ENCODE measurements at places on chromosomes 16 and 17.

- DNase-seq, result no peak
Observed at GRCh38 chr16:31063843-31064611, 10.0 kb downstream of the ZNF668 start.

GRCh38 chr16:1054660-1055556, 17.6 kb upstream of the SSTR5 start:
- DNase-seq, result peak; percentile 13

DNA sequence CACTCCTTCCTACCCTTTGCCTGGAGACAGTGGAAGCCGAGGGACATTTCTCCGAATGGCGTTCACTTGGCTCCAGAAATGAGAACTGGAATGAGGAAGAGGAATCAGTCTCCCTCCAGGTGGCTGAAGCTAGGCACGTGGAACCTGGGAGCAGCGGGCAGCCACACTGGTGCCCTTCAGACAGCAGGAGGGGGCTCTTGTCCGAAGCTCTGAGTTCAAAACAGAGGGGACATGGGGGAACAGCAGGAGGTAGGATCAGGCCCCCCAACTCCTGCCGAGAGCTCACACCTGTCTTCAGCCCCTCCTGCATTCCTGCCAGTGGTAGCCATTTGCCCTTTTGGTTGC, 41.5 kb downstream of the TMEM235 start:
- DNase-seq, result no peak

DNA sequence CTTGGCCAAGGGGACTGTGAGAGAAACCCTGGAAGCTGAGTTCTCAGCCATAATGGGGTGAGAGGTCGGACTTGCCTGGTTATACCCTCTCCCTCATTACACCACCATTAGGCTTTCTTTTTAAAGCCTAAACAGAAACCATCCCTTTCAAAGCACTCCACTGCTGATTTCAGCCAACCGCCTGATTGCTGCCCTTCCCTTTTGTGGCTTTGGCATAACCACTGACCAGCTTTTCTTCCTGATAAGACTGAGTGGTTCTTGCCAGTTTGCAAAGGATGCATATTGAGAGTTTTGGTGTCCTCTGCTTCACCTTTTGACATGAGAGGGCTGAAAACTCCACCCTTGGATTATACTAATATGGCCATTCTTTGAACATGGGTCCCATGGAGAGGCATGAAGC, 308.2 kb upstream of the GOT2 start:
- DNase-seq, result no peak

- no peak for DNase-seq
Observed at GRCh38 chr16:58837950-58838349, 103.8 kb upstream of the GOT2 start.

DNA sequence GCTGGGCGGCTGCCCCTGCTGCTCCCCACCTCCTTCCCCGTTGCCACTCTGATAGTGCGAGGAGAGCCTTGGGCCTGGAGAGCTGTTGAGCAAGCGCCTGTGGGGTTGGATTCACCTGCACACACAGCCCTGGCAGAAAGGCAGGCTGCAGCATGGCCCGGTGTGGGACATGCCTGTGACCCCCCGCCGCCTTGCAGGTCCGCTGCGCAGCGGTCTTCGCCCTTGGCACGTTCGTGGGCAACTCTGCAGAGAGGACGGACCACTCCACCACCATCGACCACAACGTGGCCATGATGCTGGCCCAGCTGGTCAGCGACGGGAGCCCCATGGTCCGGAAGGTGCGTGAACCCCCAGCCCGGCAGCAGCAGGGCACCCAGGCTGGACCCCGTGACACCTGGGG, 106.8 kb upstream of the CHMP6 start:
- DNase-seq, result no peak

- no peak for DNase-seq
Observed at GRCh38 chr17:31554930-31555329, 163.5 kb downstream of the RAB11FIP4 start.

- no peak for DNase-seq
Observed at GRCh38 chr16:82350560-82350959, 180.5 kb upstream of the MPHOSPH6 start.

DNA sequence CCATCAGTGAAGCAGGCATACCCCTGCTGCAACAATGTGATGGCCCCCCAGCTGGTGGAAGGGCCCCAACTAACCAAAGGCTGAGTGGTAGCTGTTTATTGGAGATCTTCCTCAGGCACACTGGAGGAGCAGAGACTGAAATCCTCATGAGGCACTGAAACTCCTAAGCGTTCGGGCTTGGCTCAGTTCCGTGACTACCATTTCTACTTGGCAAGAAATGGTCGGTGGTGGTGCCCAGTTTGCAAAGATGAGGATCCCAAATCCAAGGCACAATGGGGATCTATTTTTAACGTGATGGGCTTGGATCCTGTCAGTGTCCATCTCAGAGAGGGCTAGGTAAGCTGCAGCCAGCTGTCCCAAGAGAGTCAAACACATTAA, 82.8 kb downstream of the TNFRSF13B start:
- no peak for DNase-seq

DNA sequence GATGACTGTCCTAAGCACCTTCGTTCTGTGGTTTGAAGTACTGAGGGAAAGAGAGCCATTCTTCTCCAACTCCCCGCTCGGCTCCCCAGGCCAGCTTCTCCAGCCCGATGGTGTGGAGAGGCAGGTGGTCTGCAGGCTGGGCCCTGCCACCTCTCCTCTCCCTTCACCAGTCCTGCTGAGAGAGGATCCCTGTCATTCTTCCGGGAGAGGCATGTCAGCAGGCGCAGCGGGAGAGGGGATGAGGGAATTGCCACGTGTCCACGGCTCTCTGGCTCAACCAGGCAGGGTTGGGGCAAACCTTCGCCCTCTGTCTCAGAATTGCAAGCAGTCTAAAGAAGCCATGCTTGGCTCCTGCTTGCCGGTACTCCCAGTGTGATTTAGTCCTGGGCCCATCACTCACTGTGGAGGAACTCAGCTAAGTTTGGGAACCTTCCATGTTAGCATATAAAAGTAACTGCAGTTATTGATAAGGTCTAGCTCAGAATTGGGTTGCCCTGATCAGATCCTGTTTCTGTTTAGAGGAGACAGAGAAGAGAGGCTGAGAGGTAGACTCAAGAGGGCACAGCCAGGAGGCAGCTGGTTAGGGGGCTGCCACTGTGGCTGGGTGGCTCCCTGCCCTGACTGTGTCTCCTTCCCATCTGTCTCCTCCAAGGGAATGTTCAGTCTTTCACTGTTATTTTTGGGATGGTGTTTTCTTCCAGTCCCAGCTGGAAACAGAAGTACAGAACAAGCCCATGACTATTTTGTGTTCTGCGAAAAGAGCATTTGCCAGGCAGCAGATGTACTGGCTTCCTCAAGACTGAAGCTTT, 17.4 kb downstream of the HS3ST3B1 start:
- DNase-seq, result no peak

DNA sequence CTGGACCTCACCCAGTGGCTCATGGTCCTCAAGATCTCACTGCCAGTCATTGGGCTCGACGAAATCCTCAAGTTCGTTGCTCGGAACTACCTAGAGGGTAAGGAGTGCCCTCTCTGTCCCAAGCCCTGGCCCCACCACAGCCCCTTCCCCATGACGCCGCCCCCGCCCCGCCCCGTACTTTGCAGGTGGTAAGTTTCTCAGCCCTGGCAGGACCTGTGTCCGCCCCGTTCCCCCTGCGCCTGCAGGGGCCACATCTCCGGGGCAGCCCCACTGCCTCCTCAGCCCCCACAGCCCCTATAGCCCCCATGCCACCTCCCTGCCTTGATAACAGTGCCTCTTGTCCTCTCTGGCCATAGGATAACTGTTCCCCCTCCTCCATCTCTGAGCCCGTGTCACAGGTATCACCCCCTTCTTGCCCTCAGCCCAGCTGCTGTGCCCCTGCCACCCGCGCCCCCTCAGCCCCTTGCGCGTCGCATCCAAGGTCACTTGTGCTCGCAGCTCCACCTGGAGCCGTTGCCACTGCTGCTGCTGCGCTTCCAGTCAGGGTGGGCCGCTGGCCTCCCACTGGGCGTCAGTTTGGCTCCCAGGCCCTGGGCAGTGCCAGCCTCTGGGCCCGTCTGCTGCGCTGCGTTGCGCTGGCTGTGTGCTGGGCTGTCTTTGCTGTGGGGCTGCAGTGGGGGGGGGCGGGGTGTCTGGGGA, 21.5 kb downstream of the RABEP2 start:
- no peak for DNase-seq

- DNase-seq, result no peak
Observed at GRCh38 chr17:60164164-60164563, 14.4 kb downstream of the CA4 start.

GRCh38 chr16:85195900-85196772, 83.9 kb upstream of the CIBAR2 start:
- no peak for DNase-seq

DNA sequence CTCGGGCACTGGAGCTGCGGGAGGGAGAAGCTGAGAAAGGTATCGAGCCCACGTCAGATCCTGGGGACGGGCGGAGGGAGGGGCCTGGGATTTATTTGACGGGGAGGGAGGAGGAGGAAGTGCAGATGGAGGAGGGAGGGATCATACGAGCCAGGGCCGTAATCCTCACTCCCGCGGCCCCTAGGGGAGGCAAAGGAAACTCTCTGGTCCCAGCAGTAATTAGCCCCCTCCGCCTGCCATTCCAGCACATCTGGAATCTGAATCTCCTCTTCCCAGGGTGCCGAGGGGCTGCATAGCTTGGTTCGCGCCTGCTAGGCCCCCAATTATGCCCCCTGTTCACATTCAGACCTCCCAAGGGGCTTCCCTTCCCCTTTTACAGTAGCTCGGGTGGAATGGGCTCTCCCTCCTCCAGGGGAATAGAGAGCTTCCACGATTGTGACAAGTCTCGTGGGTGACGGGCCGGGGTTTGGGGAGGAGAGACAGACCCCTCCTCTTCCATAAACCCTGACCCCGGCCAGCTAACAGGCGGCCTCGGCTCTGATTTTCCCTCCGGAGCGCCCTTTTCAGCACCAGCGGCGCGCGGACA, at the start of gene SEZ6L2:
Gene SEZ6L2, minus strand, starts transcription at position 35 of the 586 bp plus-strand sequence. CDS start 531 bp downstream, outside the sequence.
- DNase-seq, result peak; percentile 83

GRCh38 chr16:23922406-23922805, 86.6 kb downstream of the PRKCB start:
- DNase-seq, result no peak

- no peak for DNase-seq
Observed at GRCh38 chr17:30559656-30560055, 82.4 kb downstream of the GOSR1 start.

DNA sequence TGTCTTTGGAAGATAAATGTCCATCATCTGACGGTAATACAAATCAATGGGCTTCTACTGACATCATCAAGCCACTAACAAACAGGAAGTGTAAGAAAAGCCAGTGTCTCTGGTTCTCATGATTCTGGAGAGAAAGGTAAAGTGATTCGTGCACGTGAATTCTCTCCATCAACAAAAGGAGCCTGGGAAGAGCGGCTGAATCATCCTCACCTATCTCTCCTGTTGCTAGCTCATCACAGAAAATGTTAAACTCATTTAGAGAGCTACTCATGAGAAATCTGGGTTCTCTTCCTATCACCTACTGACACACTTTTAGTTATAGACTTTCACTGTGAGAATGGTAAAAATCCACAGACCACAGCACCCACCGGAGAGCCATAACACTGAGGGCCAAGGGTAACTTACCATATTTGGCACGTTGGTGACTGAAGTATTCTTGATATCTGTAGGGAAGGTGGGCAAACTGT, 70.3 kb downstream of the CREBBP start:
- DNase-seq, result no peak

GRCh38 chr16:84501077-84501735, 3.3 kb downstream of the MEAK7 start:
- DNase-seq, result peak; percentile 56

DNA sequence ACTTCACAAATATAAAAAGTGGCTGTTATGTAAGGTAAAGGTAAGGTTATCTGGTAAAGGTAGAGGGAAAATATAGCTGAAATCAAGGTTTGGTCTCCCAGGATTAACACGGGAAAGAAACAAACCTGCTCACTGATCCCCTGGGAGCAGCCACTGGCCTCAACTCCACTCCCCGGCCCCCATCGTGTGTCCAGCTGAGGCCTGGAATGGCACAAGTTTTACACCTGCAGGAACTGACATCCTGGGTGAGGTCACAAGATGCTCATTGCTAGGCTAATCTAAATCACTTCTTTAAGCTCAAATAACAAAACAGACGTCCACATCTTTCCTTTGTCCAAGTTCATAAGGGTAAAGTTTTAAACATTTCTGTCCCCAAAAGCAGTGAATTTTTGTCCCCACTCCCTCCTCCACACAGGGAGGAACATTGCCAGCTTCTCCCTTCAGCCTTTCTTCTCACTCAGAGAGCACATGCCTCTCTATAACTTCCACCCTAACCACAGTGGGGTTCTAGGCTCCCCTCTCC, 46.3 kb downstream of the ERN1 start:
- no peak for DNase-seq

GRCh38 chr17:63132459-63132911, 166.4 kb downstream of the TANC2 start:
- no peak for DNase-seq

DNA sequence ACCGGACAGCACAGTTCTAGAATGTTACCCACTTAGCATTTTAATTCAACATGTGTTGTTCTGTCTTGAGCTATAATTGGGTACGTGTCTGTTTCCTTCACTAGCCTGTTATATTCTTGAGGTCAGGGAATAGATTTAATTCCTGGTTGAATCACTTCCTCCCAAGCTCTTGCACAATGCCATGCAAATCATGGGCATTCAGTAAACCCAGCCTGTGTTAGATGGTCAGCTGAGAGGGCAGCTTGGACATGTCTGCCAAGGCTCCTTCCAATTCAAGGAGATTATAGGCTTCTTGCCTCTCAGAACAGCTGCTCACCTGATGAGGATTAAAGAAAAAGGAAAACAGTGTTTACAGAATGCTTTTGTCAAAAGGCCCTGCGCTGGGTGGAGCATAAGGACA, 12.6 kb downstream of the C1QTNF1 start:
- DNase-seq, result peak; percentile 74

- DNase-seq, result peak; percentile 93
Observed at GRCh38 chr17:5281814-5282641, at the start of gene RABEP1. TSS of gene RABEP1 (plus strand) at chr17:5282284. CDS start at chr17:5282487, 203 bp downstream.

GRCh38 chr17:83119987-83120864, 40.8 kb downstream of the METRNL start:
- no peak for DNase-seq

DNA sequence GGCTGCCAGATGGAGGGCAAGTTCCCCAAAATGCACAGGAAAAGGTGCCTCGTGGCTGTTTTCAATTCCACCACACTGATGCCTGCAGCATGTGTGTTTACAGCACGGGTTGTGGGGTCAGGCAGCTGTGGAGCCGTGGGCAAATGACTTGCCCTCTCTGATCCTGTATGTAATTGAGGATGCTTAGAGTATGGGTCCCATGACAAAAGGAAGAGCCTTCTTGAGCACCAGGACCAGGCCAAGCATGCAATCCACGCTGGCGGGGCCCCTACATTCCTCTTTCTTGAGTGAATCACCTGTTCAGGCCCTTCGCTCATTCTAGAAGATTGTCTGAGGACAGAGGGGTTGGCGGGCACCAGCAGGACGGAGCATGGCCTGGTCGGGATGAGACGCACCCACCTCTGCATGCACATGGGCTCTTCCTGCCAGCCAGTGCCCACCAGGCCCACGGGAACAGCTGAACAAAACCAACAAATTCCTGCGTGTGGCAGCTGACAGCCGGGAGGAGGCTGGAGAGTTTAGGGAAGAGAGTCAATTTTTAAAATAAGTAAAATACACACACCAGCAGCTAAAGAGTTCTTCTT, 1.4 kb upstream of the CTRB2 start:
- no peak for DNase-seq
